Ovary (tissue), 10 donors: ENCODE measurements at places on chromosomes 6 and 20. TPM values are rescaled to one million over a fixed set of nuclear protein-coding genes. Genes with fewer than 3 reads are reported as not detected.

Gene TRIM31
- total RNA-seq = not detected

Gene GDAP1L1
- 3.2 TPM for total RNA-seq

Gene DNMT3B
- total RNA-seq = 0.80 TPM

Gene RNF182
- total RNA-seq = not detected

Gene CRISP3
- total RNA-seq = 23.0 TPM

Gene DYNLT2
- total RNA-seq = 3.1 TPM

Gene WFDC5
- total RNA-seq = not detected

Gene DST
- 290 TPM for total RNA-seq

Gene GSTA2
- not detected for total RNA-seq

Gene PTCHD4
- total RNA-seq = 1.2 TPM

Gene TNFRSF21
- total RNA-seq = 13.6 TPM

Gene EZR
- 135 TPM for total RNA-seq

Gene MUC21
- not detected for total RNA-seq

Gene BAK1
- 12.7 TPM for total RNA-seq

Gene TNXB
- 289 TPM for total RNA-seq

Gene C2
- 1.4 TPM for total RNA-seq

Gene TBX18
- 7.4 TPM for total RNA-seq

Gene PAQR8
- 33.6 TPM for total RNA-seq

Gene ID4
- 69.2 TPM for total RNA-seq

Gene GLP1R
- not detected for total RNA-seq

Gene NKAPL
- total RNA-seq = 0.34 TPM

Gene DEFB115
- total RNA-seq = not detected

Gene OLIG3
- total RNA-seq = not detected
